ENCODE measurements at places on chromosomes 2 and 18. TPM values are rescaled to one million over a fixed set of nuclear protein-coding genes. Genes with fewer than 3 reads are reported as not detected.

PRKAG3 gene
- total RNA-seq, result not detected

DLGAP1 gene
- total RNA-seq, result 37.6 TPM

MC5R gene
- not detected for total RNA-seq

GPR39 gene
- total RNA-seq, result not detected

CXCR1 gene
- not detected for total RNA-seq

INO80D gene
- 10.3 TPM for total RNA-seq

PRSS56 gene
- total RNA-seq, result under 0.01 TPM

COL4A4 gene
- not detected for total RNA-seq

LONRF2 gene
- total RNA-seq, result 0.34 TPM

CXXC1 gene
- 44.9 TPM for total RNA-seq

KCNK3 gene
- 0.33 TPM for total RNA-seq

NTSR2 gene
- total RNA-seq, result not detected

CYP27C1 gene
- total RNA-seq, result not detected

PRR30 gene
- not detected for total RNA-seq

COQ10B gene
- total RNA-seq, result 54.6 TPM

SYT4 gene
- not detected for total RNA-seq

TMEM169 gene
- total RNA-seq, result 16.9 TPM

FN1 gene
- total RNA-seq, result 330 TPM

Data from melanocyte of skin (primary cell).